ENCODE measurements at places on chromosomes 2 and 18. TPM values are rescaled to one million over a fixed set of nuclear protein-coding genes. Genes with fewer than 3 reads are reported as not detected.

Gene GKN2
- total RNA-seq, result not detected

Gene C1QL2
- 4.9 TPM for total RNA-seq

Gene CSRNP3
- 14.0 TPM for total RNA-seq

Gene ANKRD39
- total RNA-seq, result 13.6 TPM

Gene FLACC1
- total RNA-seq, result 0.80 TPM

Gene KCNK3
- 10.5 TPM for total RNA-seq

Gene BOLL
- total RNA-seq, result not detected

Gene CYS1
- 2.9 TPM for total RNA-seq

Gene GPR39
- 14.5 TPM for total RNA-seq

Gene AP1S3
- total RNA-seq, result 30.7 TPM

Gene SKA1
- total RNA-seq, result 5.5 TPM

Gene ALPP
- total RNA-seq, result 6.5 TPM

Gene MAP2
- 7.2 TPM for total RNA-seq

Gene NDC80
- 5.6 TPM for total RNA-seq

Gene CDK5R2
- 0.08 TPM for total RNA-seq

Gene KRTCAP3
- total RNA-seq, result 19.3 TPM

Gene FTCDNL1
- 2.2 TPM for total RNA-seq

Measured in hepatocyte (in vitro differentiated cells).